ENCODE measurements at places on chromosomes 3 and 15.

GRCh38 chr15:74165461-74165860 is 8.0 kb upstream of the ISLR start:
- no peak for DNase-seq

- DNase-seq, result no peak
Observed at GRCh38 chr15:73717802-73718201, 33.6 kb downstream of the CD276 start.

- DNase-seq, result no peak
Observed at GRCh38 chr3:111721747-111722146, 126.6 kb upstream of the ZBED2 start.

DNA sequence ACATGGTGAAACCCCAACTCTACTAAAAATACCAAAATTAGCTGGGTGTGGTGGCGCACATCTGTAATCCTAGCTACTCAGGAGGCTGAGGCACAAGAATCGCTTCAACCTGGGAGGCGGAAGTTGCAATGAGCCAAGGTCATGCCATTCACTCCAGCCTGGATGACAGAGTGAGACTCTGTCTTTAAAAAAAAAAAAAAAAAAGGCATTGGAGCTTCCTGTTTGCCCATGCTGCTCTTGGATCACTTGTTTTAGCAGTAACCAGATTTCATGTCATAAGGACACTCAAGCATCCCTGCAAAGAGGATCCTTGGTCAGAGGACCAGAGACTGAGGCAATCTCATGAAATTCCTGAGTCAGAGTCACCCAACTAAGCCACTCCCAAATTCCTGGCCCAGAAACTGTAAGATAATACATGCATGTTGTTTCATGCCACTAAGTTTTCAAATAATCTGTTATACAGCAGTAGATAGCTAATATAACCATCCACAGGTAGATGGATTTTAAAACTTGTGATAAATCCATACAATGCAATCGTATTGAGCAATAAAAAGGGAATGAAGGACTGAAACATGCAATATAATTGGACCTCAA is 82.0 kb upstream of the XXYLT1 start:
- no peak for DNase-seq

DNA sequence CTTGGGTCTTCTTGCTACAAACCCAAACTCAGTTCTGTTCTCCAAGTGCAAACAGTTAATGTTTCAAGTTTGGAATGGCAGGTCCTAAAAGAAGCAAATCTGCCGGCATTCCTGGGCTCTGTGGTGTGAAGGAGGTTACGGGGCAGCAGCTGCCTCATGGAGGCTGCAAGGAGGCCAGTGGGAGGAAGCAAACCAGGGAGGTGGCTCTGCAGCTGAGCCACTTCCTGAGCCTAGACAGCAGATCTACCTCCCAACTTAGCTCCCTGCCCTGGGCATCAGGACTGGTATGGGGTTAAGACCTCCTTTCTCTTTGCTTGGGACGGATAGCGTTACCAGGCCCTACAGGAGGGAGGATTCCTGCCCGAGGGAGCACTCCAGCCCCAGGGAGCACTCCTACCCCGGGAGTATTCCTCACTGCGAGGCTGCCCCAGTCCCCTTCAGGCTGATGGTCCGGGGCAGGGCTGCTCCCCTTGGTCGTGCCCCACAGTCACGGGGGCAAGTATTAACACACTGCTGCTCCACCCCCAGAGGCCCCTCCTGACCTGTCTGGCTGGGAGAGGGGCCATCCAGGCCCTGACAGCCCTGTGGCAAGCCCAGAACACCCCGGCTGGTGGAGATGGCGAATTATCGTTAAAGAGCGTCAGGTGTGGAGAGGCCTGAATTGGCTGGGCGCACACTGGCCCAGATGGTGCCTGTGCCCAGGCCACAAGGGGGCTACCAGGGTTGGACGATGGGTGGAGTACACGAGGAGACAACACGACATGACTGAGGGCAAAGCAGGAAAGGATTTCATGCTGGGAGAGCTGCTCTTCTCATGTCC is 129.9 kb downstream of the ATP10A start:
- DNase-seq, result no peak

- DNase-seq, result no peak
Observed at GRCh38 chr3:78963771-78964170, 804.0 kb downstream of the ROBO1 start.

GRCh38 chr3:77271306-77271705 is 231.4 kb downstream of the ROBO2 start:
- DNase-seq, result no peak

DNA sequence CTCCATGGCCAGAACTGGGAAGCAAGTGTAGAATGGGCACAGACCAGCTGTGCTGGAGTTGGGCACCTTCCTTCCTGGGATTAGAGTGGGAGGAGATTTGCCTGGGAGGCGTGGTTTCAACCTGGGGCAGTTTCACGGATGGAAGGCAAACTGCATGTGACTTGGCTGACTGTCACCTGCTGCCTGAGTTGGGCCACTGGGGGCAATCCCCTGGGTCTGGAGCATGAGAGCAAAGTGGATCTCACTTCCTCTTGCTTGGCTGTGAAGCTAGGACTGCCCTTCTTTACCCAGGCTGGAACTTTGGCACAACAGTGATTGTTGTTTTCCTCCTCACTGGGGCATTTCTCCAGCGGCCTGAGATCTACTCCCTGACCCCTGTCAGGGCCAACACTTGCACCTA is 1247.0 kb upstream of the EPHA6 start:
- no peak for DNase-seq

- DNase-seq, result no peak
Observed at GRCh38 chr3:183098536-183099025, 715 bp downstream of the MCCC1 start.

- no peak for DNase-seq
Observed at GRCh38 chr15:65286069-65286703, 497 bp downstream of the PARP16 start.

DNA sequence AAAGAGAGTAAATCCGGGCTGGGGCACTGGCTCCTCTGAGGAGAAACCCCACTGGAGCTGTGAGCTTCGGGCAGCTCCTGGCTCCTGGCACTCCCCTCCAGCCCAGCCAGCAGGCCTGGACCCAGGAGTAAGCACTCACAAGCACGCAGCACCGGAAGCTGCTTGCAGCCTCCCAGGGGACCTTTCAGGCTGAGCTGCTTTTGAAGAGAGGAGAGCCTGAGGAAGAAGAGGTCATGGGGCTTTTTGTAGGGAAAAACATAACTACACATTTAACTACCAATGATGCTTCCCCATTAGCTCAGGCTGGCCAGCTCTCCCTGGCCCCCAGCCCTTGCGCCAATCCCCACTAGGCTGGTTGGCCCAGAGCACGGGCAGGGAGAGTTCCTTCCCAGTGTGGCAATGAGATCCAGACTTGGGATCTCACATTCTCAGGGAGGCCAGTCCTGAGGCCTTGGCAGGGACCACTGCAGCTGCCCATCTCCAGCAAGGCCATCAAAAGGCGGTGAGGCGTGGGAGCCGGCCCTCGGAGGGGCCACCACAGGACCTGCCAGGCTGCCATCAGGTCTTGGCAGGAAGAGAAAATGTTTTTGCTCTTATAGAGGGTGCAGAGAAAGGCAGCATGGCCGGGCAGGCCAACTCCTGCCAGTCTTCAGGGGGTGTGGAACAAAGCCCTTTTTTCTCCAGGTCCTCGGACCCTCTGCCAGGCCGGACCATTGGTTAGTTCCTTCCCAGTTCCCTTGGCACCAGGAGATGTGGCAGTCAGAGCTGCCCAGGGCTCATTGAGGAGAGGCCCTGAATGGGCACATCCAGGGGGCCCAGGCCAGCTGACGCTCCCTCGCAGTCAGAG is 41.5 kb upstream of the MFGE8 start:
- no peak for DNase-seq

- no peak for DNase-seq
Observed at GRCh38 chr3:40302784-40303183, 6.7 kb upstream of the EIF1B start.

- DNase-seq, result peak; percentile 54
Observed at GRCh38 chr3:111541911-111542483, at the start of gene CD96. CD96 (plus strand) TSS chr3:111542197; CDS start chr3:111542249, 52 bp downstream.

GRCh38 chr3:63993653-63994079 is 29.6 kb downstream of the PSMD6 start:
- peak; percentile 33 for DNase-seq

- DNase-seq, result no peak
Observed at GRCh38 chr3:51646091-51646490, 25.0 kb upstream of the TEX264 start.

DNA sequence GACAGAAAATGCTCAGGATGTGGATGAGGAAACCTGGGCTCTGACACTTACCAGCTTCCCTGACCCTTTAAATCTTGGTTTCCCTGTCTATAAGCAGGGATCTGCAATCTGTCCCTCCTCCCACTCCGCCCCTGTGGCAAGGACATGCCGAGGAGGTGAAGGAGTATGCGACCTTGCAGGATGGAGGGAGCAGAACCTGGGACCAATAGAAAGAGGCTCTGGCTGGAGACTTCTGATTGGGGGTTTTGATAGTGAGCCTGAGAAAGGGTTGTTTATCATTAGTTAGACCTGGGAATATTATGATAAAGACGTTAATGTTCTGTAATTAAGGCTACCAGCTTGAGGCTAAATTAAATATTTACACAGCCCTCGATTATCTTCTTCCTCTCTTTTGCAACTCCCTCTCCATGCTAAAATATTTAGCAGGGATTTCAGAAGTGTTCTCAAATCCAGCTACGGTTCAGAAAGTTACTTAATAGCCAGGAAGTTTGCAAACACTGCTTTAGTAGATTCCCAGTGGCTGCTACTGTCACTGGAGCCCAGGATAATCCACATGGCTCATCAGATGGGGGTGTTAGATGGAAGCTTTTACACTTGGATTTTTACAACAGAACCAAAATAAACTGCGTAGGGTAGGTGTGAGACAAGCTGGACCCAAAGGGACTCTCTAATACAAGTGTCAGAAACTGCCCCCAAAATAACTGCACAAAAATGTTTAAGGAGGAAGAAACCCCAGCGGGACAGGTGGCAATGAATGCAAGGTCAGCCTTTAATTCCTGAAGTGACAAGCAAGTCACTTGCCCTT is 9.2 kb upstream of the PAQR5 start:
- DNase-seq, result no peak

- no peak for DNase-seq
Observed at GRCh38 chr3:122668930-122669730, 11.5 kb upstream of the PARP14 start.

DNA sequence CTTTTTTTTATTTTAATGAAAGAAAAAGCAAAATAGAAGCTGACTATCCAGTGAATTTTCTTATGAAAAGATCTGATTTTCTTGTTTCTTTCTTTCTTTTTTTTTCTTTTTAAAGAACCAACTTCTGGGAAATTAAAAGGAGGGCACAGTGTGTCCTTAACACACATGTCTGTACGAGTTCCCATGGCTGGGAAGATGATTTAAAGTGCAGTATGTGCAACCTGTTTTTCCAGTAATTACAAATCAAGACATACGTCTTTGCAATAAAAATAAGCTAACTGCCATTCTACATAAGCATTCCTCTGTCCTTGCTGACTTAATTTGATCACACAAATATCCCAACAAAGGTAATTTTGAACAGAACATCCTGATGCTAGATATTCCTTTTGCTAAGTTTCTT is 416.1 kb downstream of the ROBO1 start:
- DNase-seq, result no peak

DNA sequence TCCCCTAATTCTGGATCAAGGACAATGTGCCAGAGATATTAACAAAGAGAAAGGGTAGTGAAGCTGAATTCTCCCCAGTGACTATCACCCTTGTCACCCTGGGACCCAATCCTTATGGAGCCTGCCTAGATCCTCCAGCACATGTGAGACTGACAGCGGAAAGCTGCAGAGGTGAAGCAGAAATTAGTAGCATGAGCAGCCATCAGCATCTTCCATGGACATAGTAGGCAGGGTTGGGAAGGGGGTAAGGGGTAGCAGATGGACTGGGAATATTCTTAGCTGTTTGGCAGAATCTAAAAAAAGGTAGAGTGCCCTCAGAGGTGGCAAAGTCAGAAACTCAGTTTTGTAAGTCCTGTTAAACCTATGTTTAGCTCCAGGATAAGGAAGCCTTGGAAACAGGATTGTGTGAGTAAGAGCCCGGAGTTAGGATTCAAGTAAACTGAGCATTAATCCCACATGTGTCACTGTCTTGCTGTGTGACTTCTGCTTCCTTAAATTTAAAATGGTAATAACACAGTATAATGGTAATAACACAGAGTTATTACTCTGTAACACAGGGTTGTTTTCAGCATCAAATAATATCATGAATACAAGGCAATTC is 14.5 kb downstream of the GOLIM4 start:
- DNase-seq, result no peak

GRCh38 chr15:89551550-89551949 is 23.7 kb upstream of the TICRR start:
- no peak for DNase-seq

GRCh38 chr3:138078096-138078495 is 37.3 kb downstream of the DZIP1L start:
- no peak for DNase-seq

- DNase-seq, result no peak
Observed at GRCh38 chr15:52066842-52067544, 45.6 kb downstream of the BCL2L10 start.

DNA sequence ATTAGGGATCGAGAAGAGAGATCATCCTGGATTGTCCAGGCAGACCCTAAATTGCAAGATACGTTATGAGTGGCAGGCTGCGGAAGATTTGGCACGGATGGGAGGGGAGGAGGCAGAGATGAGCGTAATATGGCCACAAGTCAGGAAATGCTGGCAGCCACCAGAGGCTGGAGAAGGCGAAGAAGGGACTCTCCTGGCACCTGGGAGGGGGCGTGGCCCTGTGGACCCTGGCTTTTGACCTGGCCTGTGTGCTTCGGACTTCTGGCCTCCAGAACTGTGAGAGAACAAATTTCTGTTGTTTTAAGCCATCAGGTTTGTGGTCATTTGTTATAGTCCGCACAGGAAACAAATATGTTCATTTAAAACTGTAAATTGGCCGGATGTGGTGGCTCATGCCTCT is 31.9 kb upstream of the IGF1R start:
- DNase-seq, result no peak

GRCh38 chr3:128922804-128923459 is 43.5 kb downstream of the ACAD9 start:
- DNase-seq, result peak; percentile 32

- no peak for DNase-seq
Observed at GRCh38 chr3:188217011-188217463, 63.1 kb downstream of the LPP start.

DNA sequence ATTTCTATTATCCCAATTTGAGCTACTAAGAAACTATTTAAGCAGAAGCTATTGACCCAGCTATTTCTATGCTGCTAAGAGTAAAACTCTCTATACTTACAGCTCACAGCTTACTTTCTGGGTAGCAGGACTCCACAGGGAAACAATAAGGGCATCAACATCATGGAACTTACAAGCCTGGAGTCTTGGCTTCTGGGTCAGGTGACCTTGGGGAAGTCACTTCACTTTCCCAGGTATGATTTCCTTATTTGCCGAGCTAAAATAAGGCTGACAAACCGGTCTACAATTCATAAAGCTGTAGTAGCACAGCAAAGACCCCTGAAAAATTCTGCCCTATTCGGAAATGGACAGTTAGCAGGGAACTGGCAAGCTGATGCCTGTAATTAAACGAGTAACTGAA is 278.3 kb upstream of the NR2F2 start:
- no peak for DNase-seq

- DNase-seq, result no peak
Observed at GRCh38 chr3:180747805-180748361, 68.6 kb upstream of the CCDC39 start.

GRCh38 chr3:185131602-185132256 is 21.1 kb downstream of the C3orf70 start:
- no peak for DNase-seq

Measured in stimulated activated CD4-positive, alpha-beta T cell treated with anti-CD3 and anti-CD28 coated beads, TNF-alpha, amount 100 ng/mL, for 48 hours (primary cell).